ENCODE measurements at places on chromosomes 1 and 21.

DNA sequence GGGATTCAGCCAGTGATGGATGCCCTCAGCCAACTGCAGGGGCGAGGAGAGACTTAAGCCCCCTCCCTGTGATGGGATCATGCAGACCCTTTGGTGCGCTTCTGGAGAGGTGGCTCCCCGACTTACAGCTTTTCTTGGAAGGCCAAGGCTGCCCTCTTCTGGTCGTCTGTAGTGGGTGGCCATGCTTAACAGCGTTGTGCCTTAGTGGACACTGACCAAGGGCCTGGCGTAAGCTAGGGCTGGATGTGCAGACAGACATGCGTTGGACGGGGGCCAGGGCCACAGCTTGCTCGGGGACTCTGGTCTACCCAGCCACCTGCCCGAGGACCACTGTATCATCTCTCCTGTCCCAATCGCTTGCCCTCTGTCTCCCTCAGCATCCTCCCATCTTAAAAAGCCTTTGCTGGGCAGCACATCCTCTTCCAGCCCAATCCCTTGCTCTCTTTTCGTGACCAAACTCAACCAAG, 5.5 kb downstream of the AZIN2 start:
- DNase-seq, result peak; percentile 22

- no peak for DNase-seq
Observed at GRCh38 chr1:242184955-242185354, 186.1 kb upstream of the MAP1LC3C start.

DNA sequence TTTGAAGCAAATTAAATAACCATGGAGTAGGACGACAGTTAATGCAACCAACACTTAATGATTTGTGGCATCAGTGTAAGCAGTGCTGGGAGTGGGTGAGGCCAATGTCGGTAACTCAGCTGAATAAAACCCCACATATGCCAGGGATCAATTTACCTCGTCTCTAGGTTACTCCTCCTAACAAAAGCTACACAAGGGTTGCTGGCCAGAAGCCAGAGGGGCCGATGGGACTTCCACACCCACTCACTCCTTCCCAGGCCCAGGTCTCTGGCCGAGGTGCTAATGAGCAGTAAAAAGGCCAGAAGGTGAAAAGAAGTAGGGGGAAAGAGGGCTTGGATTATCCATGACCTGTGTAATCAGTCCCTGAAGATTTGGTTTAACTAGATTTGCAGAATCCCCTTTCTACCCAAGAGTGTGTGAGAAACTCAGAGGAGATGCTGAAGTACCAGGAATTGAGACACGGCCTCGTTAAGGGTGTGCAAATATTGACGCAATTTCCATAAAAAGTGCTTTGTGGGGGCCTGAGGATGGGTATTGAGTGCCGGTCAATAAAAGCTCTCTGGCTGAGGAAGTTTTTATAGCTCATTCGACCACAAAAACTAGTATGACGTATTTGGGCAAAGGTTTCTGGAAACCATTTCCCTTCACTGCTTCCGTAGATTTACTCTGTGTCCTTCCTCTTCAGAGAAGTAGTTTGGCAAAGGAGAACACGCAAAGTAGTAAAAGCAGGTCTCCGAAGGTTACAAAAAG, 145.5 kb downstream of the TBX15 start:
- DNase-seq, result no peak

GRCh38 chr1:177629526-177629925, 340.3 kb downstream of the SEC16B start:
- no peak for DNase-seq

- DNase-seq, result no peak
Observed at GRCh38 chr1:114075546-114076242, 78.0 kb downstream of the SYT6 start.

DNA sequence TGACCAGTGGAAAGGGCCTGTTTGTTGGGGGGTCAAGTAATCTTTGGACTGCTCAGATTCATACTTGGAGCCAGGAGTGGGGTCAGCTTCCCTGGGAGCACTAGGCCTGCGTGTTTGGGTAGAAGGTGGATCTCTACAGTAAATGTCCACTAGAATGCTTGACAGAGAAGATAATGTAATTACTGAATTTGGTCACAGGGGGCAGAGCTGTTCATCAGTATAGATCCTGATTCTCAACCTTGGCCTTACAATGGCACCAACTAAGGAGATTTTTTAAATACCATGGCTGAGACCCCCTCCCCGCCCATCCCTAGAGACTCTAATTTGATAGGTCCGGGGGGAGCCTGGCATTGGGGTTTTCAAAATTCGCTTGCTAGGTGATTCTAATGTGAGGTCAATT, 217.5 kb upstream of the PLXNA2 start:
- DNase-seq, result no peak

DNA sequence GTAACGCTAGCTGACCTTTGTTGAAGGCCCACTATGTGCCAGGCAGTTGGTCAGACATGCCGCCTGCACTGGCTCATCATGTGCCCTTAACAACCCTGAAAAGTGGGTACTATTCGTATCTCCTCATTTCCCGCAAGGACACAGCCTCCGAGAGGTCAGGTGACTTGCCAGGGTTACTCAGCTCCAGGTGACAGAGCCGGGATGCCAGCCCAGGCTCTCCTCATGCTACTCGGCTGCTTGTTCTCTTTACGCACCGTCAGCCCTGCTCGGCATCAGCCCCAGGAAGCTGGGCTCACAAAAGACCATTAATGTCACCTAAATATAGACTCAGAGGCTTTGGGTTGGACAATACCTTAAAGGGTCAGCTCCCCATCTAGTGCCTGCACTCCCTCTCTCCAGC, 29.0 kb downstream of the GRHL3 start:
- DNase-seq, result no peak

- DNase-seq, result peak; percentile 60
Observed at GRCh38 chr1:189775343-189775742, 702.3 kb downstream of the BRINP3 start.

GRCh38 chr21:42540396-42540795, 26.7 kb downstream of the SLC37A1 start:
- DNase-seq, result no peak

- no peak for DNase-seq
Observed at GRCh38 chr1:153552335-153552734, 3.3 kb upstream of the S100A3 start.

DNA sequence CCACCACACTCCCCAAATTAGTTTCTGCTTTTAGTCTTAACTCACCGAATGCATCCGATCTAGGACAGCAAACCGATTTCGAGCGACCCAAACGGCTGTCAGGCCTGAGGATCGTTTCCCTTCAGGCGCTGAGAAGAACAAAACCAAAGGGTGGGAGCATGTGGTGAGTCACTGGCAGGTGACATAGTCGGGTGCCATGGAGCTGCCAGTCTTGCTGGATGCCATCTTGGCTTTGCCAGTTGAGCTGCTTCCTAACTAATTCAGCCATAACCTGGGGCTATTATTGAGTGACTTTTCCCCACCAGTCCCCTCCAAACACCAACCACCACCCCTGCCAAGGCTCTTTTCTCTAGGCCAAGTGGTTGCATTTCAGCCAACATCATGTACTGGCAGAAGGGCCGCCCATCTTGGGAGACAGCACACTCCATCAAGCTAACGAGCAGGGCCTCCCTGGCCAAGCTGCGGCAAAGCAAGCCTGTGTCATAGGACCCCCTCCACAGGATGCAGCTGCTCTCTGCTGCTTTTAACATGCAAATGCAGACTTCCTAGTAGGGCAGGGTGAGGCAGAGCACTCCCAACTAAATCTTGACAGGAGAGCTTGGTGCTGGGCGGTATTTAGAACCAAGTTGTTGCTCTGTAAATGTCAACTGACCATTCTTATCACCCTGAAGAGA, 22.3 kb upstream of the PEX19 start:
- no peak for DNase-seq

DNA sequence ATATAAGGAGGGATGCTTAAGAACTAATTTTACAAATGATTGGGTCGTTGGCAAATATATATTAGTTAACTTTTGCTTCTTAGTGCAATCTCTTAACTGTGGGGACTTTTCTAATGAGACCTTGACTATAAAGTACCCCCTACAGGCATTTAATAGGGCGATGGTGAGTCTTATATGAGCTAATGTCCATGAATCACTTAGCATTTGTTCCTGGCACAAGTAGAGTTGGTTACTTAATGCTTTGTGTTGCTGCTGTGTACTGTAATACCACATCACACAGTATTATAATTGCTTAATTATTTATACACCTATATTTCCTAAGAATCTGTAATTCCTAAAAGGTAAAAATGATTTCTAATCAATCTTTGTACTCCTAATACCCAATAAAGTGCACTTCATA, 25.3 kb upstream of the TMCO1 start:
- DNase-seq, result no peak

GRCh38 chr1:119370748-119371147, 2.2 kb downstream of the HAO2 start:
- no peak for DNase-seq

GRCh38 chr1:184050636-184051035, 894 bp upstream of the TSEN15 start:
- DNase-seq, result no peak

DNA sequence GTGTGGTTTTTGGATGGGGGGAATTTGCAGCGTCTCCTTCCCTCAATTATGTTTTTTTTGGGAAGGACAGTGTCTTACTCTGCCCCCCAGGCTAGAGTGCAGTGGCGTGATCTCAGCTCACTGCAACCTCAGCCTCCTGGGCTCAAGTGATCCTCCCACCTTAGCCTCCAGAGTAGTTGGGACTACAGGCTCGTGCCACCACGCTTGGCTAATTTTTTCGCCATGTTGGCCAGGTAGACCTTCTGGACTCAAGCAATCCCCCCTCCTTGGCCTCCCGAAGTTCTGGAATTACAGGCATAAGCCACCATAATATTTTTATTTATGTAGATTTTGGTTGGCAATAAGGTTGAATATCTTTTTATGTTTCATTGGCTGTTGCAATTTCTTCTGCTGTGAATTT, 9.5 kb upstream of the PARP1 start:
- no peak for DNase-seq

DNA sequence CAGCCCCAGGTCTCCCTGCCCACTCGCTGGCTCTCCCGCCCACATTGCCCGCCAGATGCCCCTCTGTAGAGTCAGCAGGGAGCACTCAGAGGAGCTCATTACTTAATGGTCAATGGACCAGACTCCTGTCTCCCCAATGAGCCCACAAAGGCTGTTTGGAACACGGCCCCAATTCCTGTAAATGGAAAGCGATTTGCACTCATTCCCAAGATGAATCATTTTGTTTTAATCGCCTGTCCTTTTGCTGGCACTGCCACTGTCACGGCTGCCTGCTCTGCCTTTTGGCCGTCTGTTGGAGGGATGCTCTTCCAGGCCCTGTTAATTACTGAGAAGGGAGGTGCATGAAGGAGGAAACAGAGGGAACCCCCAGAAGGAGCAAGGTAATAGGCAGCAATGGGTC, 44.8 kb upstream of the ATP2B4 start:
- DNase-seq, result no peak

DNA sequence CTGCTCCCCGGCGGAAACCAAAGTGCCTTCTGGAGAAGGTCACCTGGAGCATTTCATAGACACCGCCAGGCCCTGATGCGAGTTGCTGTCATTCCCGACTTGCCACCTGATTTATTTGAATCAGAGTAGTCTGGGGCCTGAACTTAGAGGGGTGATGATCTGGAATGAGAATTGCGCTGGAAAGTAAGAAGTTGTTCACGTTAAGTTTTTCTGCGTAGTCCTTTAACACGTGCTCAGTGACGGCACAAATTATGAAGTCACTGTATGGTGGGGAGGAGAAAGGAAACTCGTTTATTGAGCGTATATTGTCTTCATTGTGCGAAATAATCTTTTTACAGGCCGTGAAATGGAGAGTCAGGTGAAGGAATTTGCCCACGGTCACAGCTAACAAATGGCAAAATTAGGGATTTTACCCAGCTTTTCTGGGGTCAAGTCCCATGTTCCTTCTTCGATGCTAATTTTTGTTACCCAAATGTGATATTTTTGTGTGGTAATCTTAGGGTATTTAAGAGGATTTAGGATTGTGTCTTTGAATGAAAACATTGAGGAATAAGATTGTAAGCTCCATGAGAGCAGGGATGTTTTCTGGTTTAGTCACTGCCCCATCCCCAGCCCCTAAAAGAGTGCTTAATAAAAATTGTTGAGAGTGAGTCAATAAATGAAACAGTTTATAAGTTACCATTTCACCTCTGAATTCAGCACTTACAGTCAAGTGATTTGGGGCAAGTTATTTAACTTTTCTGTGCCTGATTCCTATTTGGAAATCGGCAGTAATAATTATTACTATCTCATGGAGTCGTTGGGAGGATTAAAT, 46.4 kb upstream of the NBL1 start:
- DNase-seq, result no peak

- DNase-seq, result peak; percentile 76
Observed at GRCh38 chr21:38985568-38986378, 180.0 kb downstream of the ETS2 start.

GRCh38 chr21:36854391-36854790, 112.1 kb downstream of the HLCS start:
- no peak for DNase-seq

GRCh38 chr1:185704181-185704580, 30.0 kb upstream of the HMCN1 start:
- DNase-seq, result no peak

GRCh38 chr1:30847358-30847972, 61.1 kb downstream of the SDC3 start:
- no peak for DNase-seq

DNA sequence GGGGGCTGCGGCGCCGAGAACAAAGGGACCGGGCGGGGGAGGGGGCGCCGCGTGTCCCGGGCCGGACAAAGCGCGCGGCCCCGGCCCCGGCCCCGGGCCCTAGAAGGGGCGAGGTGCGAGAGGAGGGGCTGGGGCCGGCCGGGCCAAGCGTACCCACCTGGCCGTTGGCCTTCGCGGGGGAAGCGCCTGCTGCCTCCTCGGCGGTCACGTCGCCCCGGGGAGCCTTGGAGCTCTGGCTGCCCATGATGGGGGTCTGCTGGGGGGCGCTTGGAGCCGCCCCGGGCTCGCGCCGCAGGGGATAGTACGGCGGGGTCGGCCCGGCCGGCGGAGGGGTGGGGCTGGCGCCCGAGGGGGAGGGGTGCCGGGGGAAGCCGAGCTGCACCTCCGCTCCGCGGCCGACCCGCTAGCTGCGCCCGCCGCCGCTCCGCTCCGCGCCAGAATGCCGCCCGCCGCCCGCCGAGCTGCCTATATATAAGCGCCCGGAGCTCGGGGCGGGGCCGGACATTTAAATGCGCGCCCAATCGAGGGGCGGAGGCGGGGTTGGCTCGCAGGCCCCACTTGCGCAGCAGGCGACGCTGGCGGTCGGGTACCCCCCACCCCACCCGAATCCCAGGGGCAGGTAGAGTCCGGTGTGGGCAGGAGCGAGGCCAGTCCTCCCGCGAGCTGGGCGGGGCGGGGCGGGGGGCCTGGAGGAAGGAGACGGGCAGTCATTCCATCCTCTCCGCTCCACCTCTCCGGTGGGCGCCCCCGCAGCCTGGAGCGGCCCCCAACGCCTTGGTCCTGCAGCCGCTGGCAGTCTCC, at the start of gene MARCKSL1:
Gene MARCKSL1, minus strand, starts transcription at position 444 of the 801 bp plus-strand sequence. Its CDS starts 200 bp downstream, at position 244.
- DNase-seq, result peak; percentile 31

- DNase-seq, result no peak
Observed at GRCh38 chr1:167510881-167511280, 7.4 kb downstream of the CD247 start.

DNA sequence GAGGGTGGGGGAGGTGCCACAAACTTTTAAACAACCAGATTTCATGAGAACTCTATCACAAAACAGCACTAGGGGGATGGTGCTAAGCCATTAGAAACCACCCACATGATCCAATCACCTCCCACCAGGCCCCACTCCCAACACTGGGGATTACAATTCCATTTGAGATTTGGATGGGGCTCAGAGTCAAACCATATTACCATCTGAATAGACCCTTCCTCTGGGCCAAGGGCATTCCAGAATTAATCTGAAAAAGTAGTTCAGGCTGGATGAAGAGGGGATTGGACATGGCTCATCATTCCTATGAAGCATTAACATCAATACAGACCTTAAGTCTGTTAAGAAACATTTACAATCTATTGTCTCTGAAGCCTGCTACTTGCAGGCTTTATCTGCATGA, 149.9 kb upstream of the DNAH14 start:
- DNase-seq, result no peak

Data from amniotic stem cell (primary cell).